ENCODE measurements at places on chromosomes 2 and 18.

DNA sequence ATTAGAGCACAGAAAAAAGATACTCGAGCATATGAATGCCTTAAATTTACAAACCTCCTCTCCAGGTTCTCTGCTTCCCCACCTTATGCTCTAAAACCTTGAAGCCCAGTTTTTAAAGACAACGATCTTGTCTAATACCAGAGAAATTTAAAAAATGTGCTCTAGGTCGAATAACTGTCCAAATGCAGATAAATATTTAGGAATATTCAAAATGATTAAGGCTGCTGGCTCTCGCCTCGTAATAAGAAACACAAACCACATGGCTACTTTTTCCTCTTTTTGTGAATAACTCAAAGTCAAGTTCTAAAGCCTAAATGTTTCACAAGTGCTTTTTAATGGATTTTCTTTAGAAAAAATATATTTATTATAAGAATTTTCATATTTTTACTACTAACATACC is 101.3 kb downstream of the SATB2 start:
- no peak for DNase-seq

GRCh38 chr2:232030229-232030628 is 68.7 kb downstream of the DIS3L2 start:
- no peak for DNase-seq

GRCh38 chr18:5057386-5058348 is 139.4 kb downstream of the AKAIN1 start:
- peak; percentile 61 for DNase-seq

DNA sequence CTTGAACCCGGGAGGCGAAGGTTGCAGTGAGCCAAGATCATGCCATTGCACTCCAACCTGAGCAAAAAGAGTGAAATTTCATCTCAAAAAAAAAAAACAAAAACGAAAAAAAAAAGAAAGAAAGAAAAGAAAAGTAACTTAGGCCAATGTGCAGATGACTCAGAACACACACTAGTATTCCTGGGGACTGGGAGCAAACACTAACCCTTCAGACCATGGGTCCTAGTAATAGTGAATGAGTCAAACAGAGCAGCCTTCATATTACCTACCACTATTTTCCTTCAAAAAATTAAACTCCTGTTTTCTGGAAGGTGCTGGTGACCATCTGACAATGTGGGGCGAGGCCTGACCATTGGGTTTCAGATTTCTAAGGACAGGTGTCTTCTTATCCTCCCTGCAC is 253.4 kb downstream of the PIEZO2 start:
- DNase-seq, result no peak

GRCh38 chr2:88011011-88011410 is 5.3 kb downstream of the RNU2-63P start:
- DNase-seq, result no peak

- no peak for DNase-seq
These were observed 276.7 kb downstream of the PLCL1 start for GRCh38 chr2:198080879-198081765.

DNA sequence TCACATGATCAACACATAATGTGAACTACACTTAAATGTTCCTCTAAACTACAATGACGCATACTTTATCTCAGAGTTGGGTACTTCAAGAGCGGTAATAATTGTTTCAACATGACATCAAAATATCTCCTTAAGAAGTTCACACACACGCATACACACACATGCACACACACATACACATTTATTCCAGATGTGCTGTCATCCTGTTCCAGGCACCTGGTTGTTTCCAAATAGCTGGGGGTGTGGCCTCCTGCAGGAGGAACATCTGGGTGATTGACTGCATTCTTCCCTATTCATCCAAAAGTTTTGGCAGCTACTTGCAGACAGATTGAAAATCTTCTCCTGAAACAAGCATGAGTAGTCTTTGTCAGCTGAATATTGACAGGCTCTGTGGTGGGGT is 37.9 kb upstream of the PIK3C3 start:
- no peak for DNase-seq

- no peak for DNase-seq
These were observed 35.1 kb downstream of the VPS54 start for GRCh38 chr2:63983986-63984605.

GRCh38 chr2:112065486-112065885 is 10.4 kb downstream of the TMEM87B start:
- DNase-seq, result no peak

GRCh38 chr2:31142110-31142509 is 3.9 kb upstream of the GALNT14 start:
- DNase-seq, result no peak

DNA sequence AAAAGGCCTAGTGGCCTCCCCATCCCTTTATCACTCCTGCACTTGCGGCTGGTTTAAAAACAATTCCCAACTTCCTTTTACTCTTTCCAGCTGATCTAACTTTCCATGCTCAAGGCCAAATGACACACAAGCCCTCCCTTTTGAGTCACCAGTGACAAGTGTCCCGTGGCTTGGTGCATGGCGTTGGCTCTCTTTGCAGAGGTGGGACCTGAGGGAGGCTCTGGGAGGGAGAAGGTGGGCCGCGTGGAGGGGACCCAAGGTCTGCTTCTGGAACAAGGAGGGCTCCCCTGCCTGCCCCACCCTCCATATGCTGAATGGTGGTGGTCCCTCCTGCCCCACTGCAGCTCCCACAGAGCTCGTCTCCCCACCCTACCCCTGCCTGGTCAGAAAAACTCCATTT is 30.8 kb upstream of the HPCAL1 start:
- DNase-seq, result no peak

- DNase-seq, result no peak
These were observed 137.4 kb downstream of the ACOXL start for GRCh38 chr2:110869472-110870446.
